ENCODE measurements at places on chromosomes 2 and 18.

- no peak for DNase-seq
These were observed 55.9 kb downstream of the ZRANB3 start for GRCh38 chr2:135475128-135475527.

GRCh38 chr2:199973703-199974102 is 18.3 kb downstream of the MAIP1 start:
- no peak for DNase-seq

DNA sequence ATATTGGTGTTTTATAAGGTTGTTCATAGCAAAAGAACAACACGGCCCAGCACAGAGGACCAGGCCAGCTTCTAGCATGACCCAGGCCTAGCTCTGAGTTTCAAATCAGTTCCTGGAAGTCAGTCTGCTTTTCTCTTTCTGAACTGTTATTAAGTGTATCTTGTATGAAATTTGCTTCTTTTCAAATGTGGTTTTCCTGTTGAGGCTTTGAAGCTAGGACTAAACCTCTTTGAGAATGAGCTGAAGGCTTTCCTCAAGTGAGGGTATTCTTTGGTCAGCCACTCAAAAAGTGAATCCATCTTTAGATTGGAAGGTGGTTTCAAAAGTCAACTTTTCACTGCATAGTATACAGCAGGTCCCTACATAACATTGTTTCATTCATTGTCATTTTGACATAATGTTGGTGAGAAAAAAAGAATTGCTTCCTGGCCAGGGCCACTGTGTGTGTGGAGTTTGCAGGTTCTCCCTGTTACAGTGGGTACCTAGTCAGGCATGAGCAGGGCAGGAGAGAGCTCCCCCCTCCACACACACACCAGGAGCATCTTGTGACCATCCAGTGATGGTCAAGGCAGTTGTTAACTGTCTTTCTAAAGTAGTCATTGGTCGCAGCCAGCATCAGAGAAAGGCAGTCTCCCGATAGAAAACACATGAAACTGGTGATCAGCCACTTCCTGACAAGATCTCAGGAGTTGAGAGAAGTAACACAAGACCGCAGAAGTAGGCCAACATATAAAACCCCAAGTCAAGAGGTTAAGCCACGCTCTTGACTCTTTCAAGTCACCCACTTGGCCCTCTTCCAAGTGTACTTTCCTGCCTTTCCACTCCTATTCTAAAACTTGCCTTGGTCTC is 6.7 kb upstream of the ACAA2 start:
- no peak for DNase-seq

- DNase-seq, result no peak
These were observed 19.2 kb downstream of the DAW1 start for GRCh38 chr2:227890495-227891079.

DNA sequence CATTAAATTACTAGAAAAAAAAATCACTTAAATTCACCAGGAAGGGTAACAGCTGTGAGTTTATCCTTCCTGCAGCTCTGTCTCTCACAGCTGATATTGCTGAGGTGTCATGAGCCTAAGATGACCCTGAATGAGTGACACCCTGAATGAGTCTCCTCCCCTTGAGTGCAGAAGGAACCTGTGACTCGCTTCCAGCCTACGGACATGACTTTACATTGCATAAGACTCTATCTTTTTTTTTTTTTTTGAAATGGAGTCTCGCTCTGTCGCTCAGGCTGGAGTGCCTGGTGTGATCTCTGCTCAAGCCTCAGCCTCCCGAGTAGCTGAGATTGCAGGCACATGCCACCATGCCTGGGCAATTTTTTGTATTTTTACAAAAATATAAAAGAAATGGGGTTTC is 14.1 kb downstream of the MRO start:
- no peak for DNase-seq

DNA sequence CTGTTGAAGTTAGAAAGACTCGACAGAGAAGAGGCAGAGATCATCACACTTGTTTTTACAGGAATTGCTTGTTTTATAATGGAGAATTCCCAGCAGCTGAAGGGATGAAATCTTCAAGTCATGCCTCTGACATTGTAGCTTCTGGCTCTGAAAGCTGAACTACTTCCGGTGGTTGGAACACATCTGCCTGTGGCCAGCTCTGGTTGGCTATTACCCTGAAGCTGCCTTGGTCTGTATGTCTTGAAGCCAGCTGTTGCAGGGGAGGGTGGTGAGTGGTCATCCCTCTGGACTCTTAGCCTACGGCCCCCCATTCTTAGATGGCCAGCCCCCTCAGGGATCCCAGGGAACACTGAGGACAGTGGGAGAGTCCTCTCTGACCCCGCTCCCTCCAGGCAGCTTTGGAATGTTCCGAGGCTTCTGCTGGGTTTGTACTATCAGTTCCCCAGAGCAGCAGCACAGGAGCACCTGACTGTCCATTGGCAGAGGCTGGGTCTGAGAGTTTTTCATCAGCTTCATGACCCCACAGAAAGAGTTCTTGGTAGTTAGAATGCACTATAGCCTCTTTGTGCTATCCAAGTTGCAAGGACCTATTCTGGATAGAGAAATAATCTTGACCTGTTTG is 87.4 kb upstream of the CAPN13 start:
- no peak for DNase-seq

DNA sequence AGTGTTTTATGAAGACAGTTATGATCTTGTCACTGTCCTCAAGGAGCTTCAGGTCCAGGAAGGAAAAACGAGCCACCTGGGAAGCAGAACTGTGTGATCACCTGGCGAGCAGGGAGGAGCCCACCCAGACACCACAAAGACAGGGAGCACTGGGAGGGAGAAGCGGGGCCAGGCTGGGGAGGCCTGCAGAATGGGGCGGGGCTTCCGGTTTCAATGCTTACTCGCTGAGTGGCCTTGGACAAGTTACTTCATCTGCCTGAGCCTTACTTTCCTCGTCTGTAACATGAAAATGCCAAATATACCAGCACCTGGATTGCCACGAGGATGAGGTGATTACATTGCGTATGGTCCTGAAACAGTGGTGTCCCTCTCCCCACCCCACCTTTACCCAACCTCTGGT is 227.5 kb downstream of the ANKRD30B start:
- DNase-seq, result no peak

DNA sequence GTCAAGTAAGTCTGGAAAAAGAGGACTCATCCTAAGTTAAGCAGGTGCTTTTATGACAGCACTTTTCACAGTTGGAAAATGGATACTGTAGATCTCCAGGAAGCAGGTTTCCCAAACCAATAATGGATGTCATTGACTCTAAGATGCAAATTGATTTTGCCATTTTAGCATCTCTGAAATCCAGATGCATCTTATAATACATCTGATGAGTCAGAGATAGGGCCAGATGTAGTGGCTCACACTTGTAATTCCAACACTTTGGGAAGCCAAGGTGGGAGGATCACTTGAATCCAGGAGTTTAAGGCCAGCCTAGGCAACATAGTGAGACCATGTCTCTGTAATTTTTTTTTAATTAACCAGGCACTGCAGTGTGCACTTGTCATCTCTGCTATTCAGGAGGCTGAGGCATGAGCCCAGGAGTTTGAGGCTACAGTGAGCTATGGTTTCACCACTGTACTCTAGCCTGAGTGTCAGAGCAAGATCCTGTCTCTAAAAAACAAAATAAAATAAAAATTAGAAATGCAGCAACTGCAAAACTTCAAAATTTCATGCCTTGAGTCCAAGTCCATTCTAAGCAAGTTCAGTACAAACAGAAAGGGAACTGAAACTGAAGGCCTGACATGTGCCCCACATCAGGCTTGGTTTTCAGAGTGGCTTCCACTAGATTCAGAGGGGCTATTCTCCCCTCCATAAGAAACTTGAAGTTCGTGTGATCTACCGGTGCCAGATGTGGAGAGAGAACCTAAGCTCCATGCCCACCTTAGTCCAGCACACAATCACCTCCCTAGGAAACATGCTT is 267.8 kb upstream of the NCKAP5 start:
- no peak for DNase-seq

- no peak for DNase-seq
These were observed 350.7 kb upstream of the MYT1L start for GRCh38 chr2:2681711-2682251.

GRCh38 chr2:37775908-37776250 is 104.4 kb upstream of the CDC42EP3 start:
- DNase-seq, result no peak

- no peak for DNase-seq
These were observed 104.2 kb upstream of the RND3 start for GRCh38 chr2:150591496-150592285.

DNA sequence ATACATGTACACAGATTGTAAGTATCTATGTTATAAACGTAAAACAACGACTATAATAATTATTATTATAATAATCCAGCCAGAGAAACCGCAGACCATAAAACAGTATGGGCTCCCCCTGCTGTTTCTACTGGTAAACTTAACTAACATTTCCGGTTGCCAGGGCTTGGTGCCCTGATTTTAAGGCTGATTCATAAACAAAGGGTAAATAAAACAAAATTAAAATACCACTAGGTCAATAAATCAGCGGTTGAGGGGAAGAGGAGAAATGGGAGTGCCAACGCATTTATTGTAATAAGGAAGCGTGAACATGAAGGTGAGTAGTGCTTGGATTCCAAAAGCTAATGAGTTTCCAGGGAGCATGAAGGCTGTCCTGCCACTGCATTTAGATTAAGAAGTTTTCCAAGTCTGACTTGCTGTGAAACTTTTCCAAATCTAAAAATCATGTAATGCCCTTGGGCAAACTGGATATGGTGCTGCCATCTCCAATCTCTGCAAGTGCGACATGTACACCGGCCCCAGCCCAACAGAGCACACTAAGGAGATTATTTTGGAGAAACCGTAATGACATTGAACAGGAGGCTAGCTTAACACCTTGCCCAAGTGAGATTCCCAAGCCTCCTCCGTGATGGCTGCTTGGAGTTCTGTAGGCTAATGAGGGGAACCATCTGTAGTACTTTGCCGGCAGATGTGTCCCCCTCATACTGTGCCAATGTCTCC is 50.7 kb upstream of the HNRNPA3 start:
- DNase-seq, result no peak

DNA sequence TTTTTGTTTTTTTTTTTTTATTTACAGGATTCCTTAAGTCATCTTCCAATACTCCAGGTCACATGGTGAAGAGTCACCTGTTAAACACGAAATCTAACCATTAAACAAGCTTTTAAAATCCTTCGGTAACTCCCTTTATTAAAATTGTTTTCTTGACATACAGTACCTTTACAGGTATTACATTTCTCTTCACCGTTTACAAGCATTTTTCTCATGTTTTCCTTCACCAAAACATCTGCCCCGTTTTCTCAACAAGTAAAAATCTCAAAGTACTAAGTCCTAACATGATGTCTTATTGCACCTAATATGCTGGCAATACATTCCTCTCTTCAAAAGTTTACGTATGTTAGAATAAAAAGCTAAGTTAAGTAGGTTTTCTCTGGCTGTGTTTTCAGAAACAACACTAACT is 1.1 kb downstream of the PUM2 start:
- DNase-seq, result no peak

DNA sequence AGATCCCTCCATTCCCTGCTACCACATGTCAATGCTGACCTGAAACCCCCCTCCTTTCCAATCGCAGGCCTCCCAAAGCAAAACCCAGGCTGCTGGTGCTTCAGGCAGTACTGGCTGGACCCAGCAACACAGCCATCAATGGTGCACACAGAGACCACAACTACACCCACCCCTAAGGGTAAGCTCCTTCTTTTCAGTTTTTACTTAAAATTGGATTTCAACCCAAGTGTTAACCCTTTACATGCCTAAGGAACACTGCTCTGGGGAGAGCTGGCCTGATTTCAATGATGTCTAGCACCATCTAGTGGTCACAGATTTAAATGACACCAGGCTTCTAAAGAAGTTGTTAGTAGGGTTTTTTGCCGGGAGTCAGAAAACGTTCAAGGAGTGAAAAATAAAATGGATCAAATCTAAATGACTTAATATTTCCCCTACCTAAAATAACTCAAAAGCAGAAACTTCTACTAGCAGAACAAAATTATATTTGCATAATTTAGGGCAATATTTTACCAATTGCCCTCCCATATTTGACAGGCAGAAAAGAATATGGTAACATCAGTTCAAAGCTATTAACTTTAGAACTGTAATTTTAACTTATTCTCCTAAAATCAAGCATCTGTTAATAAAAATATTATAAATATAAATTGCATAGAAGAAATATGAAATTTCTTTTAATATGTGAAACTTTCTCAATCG is 24.6 kb downstream of the FECH start:
- DNase-seq, result no peak

- DNase-seq, result no peak
These were observed 182.3 kb upstream of the ST6GAL2 start for GRCh38 chr2:107068069-107068916.

DNA sequence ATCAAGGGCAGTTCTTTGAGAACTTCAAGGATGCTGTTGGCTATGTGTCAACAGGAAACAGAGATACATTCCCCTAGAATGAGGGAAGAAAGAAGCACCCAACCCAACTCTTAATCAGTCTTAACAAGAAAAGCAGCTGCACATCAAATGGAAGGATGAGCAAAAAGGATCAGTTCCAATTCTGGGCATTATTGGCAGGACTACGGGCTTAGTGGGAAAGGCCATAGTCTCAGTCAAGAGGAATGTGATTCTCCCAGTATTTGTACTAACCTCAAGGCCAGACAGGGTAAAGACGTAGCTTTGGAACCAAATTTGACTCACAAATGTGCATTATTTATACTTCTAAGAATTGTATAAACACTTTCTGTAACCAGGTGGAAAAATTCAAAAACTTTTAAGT is 18.2 kb downstream of the BMP10 start:
- DNase-seq, result no peak

DNA sequence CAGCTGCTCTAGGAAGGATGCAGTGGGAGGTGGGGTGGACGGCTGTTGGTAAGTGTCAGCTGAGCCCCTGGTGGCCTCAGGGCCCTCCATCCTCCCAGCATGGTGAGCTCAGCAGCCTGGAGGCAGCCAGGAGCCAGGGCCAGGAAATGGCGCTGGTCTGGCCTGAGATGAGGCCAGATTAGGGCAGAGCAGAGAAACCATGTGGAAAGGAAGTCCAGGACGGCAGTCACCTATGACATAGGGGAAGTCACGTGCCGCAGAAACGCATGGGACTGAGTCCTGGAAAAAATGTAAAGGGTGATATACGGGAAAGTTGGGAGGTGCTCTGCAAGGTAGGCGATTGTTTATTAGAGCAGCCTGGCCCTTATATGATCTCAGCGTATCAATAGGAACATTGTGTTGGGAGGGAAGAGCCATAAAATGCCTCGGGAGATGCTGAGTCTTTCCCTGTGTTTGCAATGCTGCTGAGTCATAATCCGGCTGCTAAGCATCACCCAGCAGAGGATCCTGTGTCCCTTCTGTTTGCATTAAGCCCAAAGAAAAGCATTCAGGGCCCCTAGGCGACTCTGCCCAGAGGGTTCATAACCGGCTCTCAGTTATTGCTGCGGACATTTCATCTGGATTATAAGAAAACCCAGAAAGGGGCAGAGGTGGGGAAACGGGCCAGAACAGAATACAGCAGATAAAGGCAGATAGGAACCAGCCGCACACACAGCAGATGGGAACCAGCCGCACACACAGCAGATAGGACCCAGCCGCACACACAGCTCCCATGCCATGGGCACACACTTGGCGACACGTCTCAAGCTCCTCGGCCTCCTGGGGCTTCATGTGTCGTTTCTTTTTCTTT is 30.3 kb upstream of the B3GNT7 start:
- DNase-seq, result no peak

- no peak for DNase-seq
These were observed 27.5 kb upstream of the FOSL2 start for GRCh38 chr2:28365158-28365557.

All from activated naive CD4-positive, alpha-beta T cell (primary cell).